ENCODE measurements at places on chromosomes 12 and 14.

DNA sequence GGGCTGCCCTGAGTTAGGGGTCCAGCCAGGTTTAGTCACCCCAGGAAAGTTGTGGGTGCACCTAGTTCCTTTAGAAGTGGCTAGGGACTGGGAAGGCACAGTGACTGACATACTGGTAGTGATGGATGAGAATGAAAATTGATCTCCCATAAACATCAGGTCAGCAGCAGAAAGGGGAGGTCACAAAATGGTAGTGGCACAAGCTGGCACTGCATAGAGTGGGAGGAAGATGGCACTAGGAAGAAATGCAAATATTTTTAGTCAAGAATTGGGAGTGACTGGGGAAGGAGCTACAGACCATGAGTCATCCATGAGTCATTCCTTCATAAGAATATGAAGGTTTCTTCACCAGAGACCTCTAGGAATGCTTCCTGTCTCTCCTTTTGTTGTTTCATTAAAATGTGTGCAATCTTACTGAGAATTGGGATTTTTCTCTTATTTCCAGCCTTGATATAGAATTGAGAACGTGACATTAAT, 198.3 kb upstream of the AMIGO2 start:
- DNase-seq, result no peak

GRCh38 chr14:100530270-100531072, 56.7 kb downstream of the BEGAIN start:
- DNase-seq, result no peak

DNA sequence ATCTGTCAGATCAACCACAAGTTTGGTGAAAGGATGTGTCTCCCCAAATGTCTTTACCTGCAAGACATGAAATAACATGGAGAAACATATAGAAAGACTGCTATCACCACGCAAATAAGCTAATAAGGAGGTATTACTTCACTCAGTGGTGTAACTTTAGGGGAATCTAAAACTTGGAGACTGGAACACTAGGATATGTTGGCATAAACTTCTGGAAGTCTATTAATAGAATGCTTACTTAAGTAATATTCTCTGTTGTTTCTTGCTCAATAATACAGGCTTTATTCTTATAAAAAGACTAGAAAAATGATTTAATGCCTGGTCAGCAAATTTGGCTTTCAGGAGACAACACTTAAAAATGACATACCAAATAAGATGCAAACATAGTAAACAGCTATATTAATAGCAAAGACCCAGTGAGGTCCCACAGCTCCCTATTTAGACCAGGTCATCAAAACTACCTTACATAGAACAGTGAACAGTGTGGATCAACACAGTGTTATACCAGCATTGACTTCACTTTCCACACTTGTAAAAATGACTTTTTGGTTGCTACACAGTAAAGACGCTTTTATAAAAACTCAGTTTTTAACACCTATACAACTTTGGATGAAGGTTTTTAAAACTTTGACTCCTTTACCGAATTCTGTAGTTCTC, 18.9 kb upstream of the HAL start:
- no peak for DNase-seq

DNA sequence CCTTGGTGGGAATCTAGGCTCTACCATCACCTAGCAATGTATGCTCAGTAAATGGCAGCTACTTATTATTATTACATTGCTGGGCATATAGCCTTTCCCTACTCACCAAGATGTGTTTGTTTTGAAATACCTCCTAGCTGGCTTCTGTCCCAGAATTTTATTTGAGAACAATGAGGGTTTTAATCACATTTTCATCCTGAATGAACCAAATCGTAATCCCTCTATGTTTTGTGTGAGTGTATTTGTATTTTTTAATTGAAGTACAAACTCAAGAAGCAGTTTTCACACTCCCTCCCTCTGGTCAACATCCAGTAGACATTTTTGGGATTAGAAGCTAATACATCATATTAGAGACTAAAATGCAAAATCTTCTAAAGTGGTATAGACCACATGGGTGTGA, 7.6 kb downstream of the SLC7A8 start:
- no peak for DNase-seq

GRCh38 chr12:45789025-45789424, 59.5 kb downstream of the ARID2 start:
- DNase-seq, result no peak

GRCh38 chr14:29282169-29282568, 515.6 kb downstream of the FOXG1 start:
- DNase-seq, result no peak

DNA sequence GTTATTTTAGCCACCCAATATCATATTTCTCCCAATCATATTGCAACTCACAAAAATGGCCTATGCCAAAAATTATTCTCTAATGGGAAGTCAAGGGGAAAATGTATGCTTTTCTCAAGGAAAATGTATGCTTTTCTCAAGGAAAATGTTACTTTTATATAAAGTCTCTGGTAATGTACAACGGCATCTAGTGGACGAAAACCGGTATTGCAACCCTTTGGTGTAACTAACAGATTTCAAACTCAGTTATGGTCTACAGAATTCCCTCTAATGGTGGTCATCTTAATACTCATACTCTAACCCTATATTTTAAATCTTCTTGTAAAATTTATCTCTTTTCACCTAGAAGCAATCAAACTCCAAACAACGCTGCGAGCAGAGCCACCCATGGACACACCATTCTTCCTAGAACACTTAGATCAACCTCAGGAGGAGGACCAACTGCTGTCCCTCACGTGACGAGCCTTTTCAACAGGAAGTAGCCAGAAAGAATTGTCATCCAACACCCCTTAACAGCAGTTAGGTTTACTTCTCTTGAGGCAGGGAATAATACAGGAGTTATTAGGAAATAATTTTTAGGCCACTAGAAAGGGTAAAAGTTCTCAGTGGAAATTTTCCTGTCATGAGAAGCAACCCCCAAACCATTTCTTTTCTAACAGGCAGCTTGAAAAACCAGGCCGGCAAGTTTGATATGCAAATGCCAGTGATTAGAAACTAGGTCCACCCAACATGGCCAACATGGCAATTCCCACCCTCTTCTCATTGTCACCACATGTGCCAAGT, 20.1 kb downstream of the APOBEC1 start:
- no peak for DNase-seq

DNA sequence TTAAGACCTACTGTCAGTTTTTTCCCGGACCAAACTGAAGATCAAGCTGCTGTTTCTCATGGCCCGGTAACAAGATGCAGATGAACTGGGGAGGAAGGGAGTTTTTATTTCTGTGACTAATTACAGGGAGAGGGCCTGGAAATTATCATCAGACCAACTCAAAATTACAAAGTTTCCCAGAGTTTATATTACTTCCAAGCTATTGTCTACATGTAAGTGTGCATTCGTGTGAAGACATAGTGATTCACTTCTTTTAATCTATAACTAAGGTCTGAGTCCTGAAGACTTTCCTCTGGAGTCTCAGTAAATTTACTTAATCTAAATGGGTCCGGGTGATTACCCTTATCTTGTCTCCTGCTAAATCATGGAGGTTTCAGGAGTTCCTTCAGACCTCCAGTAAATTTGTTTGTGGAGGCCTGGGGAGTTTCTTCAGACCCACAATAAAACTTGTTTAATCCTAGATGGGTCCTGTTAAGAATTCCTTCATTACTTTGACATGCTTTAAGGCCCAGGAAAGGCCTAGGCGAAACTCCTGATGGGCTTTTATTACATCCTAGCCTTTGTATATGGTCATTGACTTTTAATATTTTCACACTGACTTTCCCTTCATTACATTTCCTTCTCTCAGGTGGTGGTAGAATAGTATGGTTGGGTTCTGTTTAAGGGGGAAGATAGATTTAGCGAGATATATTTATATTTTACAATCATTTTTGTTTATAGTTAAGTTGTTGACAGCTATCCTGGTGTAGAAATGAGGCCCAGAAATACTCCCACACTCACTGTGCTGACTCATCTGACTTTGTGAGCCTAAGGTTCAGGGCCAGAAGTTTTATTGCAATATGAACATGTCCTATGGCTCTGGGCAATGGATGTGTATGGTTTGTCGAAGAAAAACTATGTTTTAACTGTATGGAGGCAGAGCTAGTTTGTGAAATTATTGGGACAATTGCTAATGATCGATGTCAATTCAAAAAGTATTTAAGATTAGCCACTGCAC, 627.0 kb upstream of the FBXO33 start:
- no peak for DNase-seq

DNA sequence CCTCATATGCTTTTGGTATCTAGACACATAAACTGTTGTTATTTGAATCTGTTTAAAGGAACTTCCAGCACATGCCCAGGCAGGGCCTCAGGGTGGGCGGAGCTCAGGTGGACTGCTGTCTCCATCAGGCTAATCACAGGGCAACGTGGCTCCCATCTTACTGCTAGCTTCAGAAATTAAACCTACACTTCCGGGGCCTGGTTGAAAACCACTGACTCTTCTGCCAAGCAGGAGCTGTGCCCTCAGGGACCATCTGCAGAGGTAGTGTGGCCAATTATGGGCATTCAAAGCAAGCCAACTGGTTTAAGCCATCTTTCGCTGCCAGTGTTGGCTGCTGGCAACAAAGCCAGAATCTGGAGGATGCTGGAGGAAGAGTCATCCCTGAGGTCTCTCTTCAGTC, 97.5 kb downstream of the TMX1 start:
- DNase-seq, result no peak

- no peak for DNase-seq
Measured at GRCh38 chr12:109288571-109288970, 20.5 kb downstream of the FOXN4 start.

DNA sequence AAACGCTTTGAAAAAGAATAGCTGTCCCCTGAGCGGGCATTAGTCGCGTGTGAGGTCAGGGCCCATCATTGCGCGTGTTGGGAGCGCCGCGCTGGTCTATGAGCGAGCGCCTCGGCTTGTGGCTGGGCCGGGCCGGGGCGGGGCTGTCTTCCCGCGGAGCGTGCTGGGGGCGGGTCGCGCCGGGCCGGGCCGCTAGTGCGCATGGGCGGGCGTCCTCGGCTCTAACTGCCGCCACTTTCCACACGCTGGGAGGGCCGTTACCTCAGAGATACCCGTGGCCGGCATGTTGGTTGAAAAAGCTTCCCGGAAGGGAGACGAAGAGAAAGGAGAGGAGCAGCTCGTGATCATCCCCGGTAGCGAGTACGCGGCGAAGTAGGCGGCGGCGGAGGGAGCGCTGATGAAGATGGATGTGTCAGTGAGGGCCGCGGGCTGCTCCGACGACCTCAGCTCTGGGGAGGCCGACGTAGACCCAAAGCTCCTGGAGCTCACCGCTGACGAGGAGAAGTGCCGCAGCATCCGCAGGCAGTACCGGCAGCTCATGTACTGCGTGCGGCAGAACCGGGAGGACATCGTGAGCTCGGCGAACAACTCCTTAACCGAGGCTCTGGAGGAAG, at the start of gene EID3:
Gene EID3 (plus strand): TSS at position 202 of the 614 bp plus-strand sequence. CDS start 196 bp downstream, at position 398.
- no peak for DNase-seq

- DNase-seq, result no peak
Measured at GRCh38 chr14:63210812-63211211, 6.6 kb downstream of the RHOJ start.

GRCh38 chr12:58871556-58871955, 48.7 kb downstream of the LRIG3 start:
- no peak for DNase-seq
